Hematopoietic multipotent progenitor cell treated with erythropoietin and hydrocortisone succinate and interleukin-3 and kit ligand, for 15 days (in vitro differentiated cells): ENCODE measurements at places on chromosomes 7 and 10.

DNA sequence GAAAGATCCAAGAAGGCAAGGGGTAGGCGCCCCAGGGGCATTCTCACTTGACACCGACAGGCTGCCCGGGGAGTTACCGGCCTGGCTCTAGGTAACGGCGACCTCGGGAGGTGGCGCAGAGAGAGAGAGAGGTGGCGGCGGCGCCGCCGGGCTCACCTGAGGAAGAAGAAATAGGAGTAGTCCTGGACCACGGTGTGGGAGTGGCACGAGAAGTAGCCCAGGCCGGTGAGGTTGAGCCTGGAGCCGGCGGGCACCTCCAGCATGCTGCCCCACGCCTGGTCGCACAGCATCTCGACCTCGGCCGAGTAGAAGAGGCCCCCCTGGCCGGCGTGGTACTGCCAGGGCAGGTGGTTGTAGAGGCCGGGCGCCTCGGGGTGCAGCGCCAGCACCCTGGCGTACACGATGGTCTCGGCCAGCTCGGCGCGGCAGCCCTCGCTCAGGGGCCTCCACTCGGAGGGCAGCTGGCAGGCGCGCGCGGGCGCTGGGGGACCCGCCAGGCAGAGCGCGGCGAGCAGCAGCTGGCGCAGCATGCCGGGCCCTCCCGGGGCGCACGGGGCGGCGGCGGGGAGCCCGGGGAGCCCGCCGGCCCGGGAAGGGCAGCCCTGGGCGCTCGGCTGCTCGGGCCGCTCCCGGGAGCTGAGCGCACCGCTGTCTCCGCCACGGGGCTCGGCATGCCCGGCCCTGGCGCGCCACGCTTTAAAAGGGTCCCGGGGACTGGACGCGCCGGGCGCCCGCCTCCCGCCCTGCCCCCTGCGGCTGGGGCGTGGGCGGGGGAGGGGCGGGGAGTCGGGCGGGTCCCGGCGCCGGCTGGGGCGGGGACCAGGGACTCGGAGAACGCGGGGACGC is at the start of gene CCDC3:
CCDC3 (minus strand) TSS at position 673 of the 846 bp plus-strand sequence; CDS start at position 530, 143 bp downstream.
- DNase-seq, result no peak

DNA sequence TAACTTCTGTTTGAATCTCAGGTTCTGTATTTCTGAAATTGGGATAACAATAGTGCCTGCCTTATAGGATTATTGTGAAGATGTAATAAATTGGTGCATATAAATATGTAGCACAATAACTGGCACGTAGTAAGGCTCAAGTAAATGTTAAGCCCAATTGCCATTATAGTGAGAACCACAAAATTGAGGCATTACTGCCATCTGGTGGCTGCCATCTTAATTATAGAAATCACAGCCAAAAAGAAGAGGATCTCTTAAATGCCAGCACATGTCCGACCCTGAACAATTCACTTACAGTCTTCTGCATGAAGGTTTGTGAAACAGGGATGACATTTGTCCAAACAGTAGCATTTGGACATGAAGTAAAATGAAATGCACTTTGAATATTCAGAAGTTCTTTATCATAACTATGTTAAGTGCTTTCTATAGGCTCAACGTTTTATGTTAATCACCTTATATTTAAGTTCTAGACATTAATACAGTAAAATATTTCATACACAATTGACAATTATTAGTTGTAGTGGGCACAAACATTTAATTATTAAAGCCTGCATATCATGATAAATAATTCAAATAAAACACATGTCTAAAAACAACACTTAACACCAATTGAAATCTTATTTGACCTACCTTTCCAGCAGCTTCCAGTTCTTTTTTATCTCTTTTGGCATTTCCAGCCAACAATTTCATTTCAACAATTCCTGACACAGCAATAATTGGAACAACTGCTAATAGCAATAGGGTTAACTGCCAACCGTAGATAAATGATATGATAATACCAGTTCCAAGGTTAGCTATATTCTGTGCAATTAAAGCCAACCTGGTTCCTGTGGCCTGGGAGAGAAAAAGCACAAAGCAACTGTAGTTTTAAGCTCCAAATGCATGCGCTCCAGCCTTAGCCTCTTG is 58.5 kb downstream of the ABCB4 start:
- peak; percentile 53 for DNase-seq

- DNase-seq, result no peak
Observed at GRCh38 chr10:125629758-125630376, 53.1 kb downstream of the TEX36 start.

GRCh38 chr7:80529362-80529761 is 17.5 kb upstream of the GNAT3 start:
- DNase-seq, result no peak

- DNase-seq, result no peak
Observed at GRCh38 chr10:61354401-61354975, 98.7 kb downstream of the TMEM26 start.

GRCh38 chr10:88490231-88490980 is 92.7 kb downstream of the RNLS start:
- no peak for DNase-seq

DNA sequence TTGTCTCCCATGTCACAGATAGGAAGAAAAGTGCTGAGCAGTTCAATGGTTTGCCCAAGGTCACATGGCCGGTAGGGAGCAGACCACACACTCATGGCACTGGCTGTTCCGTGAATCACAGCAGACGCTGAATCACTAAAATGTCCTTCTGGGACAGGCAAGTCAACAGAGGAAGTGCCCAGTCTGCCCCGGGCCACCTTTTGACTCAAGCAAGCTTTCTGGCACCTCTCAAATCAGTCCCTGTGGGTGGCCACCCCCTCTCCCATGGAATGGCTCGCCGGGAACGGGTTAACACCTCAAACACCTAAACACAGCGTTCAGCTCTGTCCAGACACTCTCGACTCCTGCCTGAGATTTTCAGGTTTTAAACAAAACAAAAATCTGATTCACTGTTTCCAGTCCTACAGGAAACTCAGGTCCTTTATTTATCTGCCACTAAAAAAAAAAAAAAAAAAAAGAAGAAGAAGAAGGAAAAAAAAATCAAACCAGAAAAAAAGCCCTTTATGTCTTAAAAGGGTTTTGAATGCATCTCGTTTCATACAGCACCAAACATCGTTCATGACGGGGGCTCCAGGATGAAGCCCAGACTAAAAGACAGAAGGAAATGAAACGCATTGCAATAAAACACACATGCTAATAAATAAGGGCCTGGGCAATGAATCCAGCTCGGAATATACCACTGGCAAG is 15.5 kb downstream of the CARD11 start:
- DNase-seq, result no peak

- no peak for DNase-seq
Observed at GRCh38 chr10:78838141-78838657, 230.6 kb upstream of the ZMIZ1 start.

GRCh38 chr7:24924375-24924774 is 55.6 kb downstream of the OSBPL3 start:
- peak; percentile 36 for DNase-seq

- DNase-seq, result no peak
Observed at GRCh38 chr7:116028787-116029186, 1.8 kb downstream of the TFEC start.

DNA sequence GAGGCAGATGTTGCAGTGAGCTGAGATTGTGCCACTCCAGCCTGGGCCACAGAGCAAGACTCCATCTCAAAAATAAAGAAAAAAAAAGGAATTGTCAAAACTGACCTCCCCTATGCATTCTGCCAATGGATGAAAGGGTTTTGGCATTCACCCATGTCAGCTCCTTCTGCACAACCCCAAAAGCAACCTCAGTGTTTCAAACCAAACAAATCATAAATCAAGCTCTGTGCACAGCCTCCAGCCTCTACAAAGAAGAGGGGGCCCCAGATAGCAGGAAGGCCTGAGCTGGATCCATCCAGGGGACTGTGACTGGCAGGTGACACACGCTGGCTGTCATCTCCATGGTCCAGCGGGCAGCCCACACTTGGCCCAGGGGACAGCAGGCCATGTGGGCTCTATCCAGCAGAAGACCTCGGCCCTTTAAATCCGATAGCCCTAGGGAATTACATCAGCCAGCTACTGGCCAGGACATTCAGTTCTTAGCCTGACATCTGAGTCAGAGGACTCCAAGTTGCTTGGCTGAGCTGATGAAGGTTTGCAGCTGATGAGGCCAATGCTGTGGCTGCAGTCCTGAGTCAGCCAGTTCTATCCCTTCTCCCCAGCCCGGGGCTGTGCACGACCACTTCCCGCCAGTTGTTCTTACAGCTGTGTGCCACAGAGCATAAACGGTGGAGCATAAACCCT is 52.0 kb upstream of the FIGNL1 start:
- DNase-seq, result no peak

GRCh38 chr10:61900829-61901792 is at the start of gene ARID5B:
TSS of gene ARID5B (plus strand) at chr10:61901699. CDS start at chr10:61901710, 11 bp downstream.
- no peak for DNase-seq

DNA sequence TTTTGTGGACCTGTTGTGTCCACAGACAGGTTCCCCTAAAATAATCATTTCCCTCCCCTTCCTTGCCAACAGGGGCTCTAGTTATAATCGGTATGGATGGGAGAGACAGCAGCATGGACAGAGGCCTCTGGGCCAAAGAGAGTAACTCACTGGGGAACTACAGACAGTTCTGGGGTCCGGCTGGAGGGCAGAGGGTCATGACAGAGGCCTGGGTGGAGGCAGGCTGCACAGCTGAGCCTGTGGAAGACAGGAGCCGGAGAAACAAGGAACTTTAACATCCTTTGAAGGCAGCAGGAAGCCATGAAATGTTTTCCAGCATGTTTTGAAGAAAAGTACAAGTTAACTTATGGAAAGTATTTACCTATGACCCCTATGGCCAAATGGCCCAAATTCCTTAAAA is 68.6 kb downstream of the PDIA4 start:
- no peak for DNase-seq

DNA sequence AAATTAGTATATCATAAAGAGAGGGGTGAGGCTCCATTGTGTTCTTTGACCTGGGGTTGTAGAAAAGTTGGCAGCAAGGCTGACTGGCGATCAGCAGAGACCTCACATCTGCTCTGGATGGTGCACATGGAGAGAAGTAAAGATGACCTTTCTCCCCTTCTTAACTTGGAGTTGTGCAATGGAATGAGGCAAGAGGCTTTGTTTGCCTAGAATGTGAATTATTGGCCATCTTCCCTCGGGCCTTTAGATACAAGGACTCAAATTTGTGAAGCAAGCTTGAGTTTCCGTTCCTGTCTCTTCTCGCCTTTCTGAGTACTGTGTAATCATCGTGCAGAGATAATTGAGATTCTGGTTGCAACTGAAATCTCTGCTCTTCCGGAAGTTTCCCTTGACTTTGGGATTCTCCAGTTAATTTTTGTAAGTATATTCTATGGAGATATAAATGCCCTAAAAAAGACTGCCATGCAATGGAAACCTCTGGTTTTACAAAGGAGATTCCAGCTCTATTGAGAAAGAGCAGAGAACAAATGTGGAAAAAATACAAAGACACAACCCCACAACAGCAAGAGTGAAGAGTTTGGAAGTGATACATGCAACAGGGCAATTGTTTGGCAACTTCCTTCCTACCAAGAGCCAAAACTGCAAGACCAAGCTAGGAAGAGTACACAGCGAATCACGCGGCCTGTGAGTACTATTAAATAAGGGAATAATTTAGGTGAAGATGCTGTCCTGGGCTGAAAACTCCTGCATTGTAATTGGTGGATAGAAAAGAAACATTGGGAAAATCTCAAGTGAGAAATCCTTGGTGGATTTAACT is 542.3 kb upstream of the NRP1 start:
- DNase-seq, result no peak

DNA sequence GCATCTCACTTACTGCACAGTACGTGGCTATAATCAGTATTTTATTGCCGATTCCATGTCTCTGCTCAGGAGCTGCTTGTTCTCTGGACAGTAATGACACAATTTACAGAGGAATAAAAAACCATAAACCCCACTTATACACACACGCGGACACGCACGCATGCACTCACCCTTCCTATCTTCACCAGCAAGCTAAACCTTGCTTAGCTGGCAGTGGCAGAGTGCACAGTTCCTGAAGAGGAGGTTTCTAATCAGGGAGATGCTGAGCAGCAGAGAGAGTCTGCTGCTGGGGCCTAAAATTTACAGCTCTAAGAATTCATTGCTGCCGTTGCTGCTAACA is 66.3 kb downstream of the SND1 start:
- DNase-seq, result peak; percentile 20

GRCh38 chr10:29703271-29703670 is 68.5 kb upstream of the SVIL start:
- no peak for DNase-seq

- no peak for DNase-seq
Observed at GRCh38 chr7:157391036-157391710, 54.4 kb downstream of the DNAJB6 start.

DNA sequence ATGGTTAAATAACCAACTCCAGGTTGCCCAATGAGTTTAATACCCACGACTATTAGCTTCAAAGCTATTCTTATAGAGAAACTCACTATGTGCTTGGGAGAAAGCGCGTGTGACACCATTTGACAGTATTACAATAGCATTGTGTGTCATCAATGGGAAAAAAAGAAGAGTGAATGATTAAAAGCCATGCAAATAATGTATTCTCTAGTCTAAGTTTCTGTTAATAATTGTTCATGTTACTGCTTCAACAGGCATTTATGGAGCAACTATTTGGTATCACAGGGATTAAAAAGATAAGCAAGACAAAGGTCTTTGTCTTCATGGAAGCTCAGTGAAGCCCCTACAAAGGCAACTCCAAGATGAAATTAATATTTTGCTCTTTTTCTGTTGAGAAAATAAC is 47.2 kb downstream of the CAV1 start:
- DNase-seq, result no peak

- DNase-seq, result peak; percentile 23
Observed at GRCh38 chr10:123573236-123574108, 92.7 kb upstream of the GPR26 start.

GRCh38 chr7:55223023-55223422 is 142.1 kb upstream of the LANCL2 start:
- no peak for DNase-seq

DNA sequence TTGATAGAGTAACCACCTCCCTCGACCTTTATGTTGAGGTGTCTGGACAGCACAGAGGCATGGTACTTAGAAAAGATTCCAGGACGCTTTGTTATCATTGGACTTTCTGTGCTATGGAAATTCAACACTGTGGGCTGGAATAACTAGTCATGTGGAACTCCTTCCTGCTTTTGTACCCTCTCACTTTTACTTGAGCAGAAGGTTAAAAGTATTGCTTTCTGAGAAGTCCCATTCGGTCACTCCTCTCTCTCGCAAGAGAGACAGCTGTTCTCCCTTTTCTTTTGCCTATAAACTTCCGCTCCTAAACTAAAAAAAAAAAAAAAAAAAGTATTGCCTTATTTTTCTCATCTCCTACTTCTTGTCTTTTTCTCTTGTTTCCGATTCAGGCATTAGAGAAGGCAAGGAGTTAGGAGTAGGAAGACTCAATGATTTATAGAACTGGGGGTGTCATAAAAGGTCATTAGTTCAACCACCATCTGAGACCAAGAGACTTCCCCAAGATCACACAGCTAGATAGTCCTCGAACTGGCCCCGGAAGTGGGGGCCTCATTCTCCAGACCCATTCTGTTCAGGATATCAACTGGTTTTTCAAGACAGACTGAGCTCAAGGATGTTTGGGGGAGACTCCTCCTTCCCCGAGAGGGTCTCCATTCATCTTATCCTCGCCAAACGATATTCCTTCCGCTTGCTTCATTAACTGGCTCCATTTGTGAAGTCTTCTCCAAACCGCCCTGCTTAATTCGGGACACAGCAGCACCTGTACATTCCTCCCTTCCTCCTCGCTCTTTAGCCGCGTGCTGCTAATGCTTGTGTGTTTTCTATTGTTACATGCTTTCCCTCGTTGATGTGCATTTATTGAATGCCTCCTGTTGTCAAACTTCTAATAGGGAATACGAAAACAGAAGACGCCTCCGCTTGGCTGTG is 995 bp upstream of the INPP5F start:
- no peak for DNase-seq
